ENCODE measurements at places on chromosomes 12 and 14.
A peak's percentile ranks its signal among the peaks of the same experiment; 100 is the strongest.

DNA sequence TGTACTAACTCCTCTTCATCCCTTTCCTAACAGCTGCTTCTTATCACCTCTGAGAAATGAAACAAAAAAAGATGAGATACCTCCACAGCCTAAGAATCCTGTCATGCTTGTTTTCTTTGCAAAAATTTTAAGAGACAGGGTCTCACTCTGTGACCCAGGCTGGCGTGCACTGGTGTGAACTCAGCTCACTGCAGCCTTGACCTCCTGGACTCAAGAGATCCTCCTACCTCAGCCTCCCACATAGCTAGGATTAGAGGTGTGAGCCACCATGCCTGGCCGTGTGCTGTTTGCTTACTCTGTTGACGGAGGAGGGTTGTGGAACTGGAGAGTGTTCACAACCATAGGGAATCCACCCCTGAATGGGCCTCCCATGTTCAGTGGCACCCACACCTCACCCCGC lies 16.2 kb downstream of the CSRNP2 start:
- no peak for DNase-seq

- DNase-seq: no peak
Measured at GRCh38 chr12:33476058-33476457, 36.4 kb upstream of the SYT10 start.

GRCh38 chr12:56221757-56222530 lies at the start of gene RNF41:
Gene RNF41, minus strand, starts transcription at chr12:56221922. Its CDS starts 7,875 bp downstream, at chr12:56214047.
- DNase-seq: peak; percentile 89

DNA sequence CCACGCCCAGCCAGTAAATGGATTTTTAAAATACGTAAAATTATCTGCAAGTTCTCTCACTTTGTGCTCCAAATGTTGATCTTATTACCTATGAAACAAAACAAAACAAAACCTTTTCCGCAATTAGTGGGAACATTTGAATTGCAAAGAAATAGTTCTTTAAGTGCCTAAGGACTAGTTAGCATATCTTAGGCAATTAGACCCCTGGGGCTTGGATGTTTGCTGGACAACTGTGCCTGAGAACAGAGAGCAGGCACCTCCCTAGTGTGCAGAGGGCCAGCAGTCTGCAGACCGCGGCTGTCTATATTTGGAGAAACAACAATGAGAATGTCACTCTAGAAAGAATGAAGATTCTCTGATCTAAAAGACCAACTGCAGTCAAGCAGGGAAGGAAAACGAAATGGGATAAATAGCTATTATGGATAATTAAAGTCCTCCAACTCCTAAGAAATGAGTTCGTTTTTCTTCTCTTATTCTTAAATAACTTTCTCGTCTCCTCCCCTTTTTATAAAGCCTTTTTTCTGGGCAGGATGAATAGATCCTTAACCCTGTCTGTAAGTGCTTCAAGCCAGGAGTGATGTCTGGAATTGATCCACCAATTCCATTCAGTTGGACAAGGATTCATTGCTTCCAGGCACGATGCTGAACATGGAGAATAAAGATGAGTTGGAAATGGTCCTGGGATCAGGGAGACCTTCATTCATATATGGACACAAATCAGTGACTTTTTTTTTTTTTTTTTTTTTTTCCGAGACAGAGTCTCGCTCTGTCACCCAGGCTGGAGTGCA lies 16.2 kb downstream of the SLC17A8 start:
- no peak for DNase-seq

GRCh38 chr12:128339126-128339520 lies 72.2 kb downstream of the TMEM132C start:
- DNase-seq: no peak

GRCh38 chr12:3171195-3171591 lies 94.0 kb downstream of the TSPAN9 start:
- DNase-seq: no peak

- no peak for DNase-seq
Measured at GRCh38 chr12:132507161-132507538, 17.2 kb downstream of the FBRSL1 start.

GRCh38 chr14:71579331-71579730 lies 352.9 kb upstream of the RGS6 start:
- DNase-seq: no peak

- no peak for DNase-seq
Measured at GRCh38 chr14:95067526-95067925, 89.8 kb downstream of the DICER1 start.

GRCh38 chr12:52316290-52316689 lies 4.9 kb downstream of the KRT83 start:
- DNase-seq: no peak

DNA sequence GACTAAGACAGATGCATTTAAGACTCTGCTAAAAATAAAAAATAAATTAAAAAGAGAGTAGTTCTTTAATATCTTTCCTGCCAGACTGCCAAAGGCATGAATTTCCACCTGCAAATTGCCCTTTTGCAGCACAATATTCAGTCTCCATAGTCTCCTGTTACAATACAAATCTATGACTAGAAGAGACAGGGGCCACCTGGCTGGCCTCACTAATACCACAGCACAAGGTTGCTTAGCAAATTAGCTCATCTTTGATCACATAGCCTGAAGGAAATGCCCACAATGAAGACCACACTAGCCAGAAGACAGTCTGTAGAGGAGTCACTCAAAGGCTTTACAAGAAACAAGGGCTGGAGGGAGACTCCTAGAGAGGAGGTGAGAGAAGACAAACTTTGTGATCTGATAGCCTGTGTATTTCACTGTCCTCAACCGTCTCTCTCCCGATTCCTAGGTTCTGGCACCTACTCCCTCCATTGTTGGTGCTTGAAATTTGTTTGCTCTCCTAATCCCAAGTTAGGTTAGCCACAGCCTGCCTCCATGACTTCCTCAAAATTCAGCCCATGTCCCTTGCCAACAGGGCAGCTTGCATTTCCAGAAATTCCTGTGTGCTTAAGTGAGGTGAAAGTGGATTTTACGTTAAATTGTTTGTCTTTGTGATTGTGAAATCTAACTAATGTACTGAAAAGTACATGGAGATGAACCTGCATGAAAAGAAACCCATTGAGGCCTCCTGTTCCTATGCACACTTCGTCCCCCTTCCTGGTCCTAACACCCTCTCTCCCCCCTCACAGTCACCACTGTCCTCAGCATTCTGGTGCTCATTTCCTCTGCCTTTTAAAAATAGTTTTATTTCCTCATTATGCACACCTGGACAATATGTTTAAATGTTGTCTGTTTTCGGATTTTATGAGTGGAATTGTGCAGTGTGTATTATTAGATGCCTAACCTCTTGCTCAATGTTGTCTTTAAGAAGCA lies 88.7 kb upstream of the PLXNC1 start:
- no peak for DNase-seq

- no peak for DNase-seq
Measured at GRCh38 chr12:68939505-68939904, 6.5 kb upstream of the CPM start.

DNA sequence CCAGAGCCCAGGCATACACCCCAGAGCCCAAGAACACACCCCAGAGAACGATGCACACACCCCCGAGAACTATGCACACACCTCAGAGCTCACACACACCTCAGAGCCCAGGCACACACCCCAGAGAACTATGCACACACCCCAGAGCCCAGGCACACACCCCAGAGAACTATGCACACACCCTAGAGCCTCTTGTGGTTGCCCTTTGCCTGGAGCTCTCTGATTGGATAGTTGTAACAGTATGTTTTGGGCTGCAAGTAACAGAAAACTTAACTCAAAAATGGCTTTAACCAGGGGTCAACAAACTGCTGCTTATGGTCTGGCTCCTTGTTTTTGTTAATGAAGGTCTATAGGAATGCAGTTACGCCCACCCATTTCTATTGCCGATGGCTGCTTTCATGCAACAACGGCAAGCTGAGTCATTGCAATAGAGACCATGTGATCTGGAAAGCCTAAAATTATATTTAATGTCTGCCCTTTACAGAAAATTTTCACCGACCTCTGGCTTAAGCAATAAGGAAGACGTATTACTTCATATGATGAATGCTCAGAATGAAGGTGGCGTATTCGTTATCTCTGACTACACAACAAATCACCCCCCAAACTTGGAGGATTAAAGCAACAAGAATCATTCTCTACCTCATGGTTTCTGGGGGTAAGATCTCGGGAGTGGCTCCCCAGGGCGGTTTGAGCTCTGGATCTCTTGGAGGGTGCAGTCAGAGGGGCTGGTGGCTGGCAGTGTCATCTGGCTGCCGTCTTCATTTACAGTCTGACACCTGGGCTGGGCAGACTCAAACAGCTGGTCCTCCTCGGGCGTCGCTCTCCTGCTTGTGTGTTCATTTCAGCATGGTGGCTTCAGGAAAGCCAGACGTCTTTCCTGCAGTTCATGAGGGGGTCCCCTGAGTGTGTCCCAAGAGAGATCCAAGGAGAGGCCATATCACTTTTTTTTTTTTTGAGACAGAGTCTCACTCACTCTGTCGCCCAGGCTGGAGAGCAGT lies 66.3 kb upstream of the NCOR2 start:
- no peak for DNase-seq

DNA sequence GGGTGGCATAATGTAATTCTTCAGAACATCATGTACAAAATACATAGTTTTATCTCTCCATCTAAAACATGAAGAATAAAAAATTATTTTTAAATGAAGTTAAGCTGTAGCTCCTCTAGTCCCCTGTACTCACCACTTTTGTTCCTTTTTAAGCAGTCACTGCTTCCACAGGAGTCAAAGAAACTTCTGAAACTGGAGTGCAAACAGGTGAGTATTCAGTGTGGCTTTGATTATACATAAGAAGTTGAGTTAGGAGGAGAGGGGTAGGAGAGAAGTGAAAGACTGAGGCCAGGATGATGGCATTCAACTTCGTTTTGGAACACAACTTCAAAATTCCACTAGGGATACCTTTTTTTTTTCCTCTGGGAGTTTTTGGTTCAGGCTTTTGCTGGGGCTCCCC lies 131.4 kb upstream of the CNTN1 start:
- DNase-seq: no peak

DNA sequence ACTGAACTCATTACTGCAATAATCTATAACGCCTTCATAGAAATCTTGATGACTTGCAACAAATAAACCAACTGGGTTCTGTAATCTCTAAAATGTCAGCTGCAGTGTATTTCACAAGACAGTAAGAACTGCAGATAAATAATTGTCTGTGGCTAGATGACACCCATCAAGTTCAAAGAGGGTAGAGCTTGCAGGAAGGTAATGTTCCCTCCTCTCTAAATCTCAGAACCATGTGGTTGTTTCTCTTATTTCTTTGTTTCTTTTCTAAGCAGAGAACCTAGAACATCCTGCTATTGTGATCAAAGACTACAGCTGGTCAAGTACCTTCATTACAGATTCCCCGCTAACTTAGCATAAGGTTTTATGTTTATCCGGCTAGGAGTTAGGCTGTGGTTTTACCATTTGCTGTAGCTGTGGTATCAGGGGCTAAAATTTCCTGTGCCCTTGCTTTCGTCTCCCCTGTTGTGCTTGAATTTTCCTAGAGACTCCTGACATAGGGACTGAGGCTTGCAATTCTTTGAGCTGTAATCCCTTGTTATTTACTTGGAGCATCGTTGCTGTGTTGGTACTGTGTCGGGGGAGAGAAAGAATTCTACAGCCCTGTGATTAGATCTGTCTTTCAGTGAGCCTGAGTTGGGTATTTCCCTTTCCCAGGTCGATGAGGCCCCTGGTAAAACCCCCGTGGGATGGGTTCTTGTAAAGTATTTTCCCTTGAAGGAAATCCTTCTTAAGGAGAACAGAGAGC lies 253.1 kb upstream of the BTG1 start:
- DNase-seq: no peak

- DNase-seq: no peak
Measured at GRCh38 chr12:11510671-11511070, 115.3 kb upstream of the PRB2 start.

DNA sequence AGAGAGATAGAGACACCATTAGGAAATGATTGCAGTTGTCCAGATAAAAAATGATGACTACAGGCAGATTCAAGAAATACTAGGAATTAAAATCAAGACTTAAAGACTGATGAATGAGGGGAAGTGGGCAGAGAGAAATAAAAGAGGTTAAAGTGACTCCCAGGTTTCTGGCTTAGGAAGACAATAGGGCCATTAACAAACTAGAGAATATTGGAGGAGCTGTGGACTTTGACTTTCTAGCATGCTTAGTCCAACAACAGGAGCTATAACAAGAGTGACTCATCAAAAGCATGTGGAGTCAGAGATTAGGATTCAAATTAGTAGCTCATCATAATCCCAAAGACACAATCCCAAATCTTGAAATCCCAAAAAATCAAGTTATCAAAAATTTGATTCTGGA lies 101.5 kb downstream of the BMP4 start:
- no peak for DNase-seq

GRCh38 chr12:89907659-89908058 lies 199.0 kb upstream of the ATP2B1 start:
- DNase-seq: no peak

DNA sequence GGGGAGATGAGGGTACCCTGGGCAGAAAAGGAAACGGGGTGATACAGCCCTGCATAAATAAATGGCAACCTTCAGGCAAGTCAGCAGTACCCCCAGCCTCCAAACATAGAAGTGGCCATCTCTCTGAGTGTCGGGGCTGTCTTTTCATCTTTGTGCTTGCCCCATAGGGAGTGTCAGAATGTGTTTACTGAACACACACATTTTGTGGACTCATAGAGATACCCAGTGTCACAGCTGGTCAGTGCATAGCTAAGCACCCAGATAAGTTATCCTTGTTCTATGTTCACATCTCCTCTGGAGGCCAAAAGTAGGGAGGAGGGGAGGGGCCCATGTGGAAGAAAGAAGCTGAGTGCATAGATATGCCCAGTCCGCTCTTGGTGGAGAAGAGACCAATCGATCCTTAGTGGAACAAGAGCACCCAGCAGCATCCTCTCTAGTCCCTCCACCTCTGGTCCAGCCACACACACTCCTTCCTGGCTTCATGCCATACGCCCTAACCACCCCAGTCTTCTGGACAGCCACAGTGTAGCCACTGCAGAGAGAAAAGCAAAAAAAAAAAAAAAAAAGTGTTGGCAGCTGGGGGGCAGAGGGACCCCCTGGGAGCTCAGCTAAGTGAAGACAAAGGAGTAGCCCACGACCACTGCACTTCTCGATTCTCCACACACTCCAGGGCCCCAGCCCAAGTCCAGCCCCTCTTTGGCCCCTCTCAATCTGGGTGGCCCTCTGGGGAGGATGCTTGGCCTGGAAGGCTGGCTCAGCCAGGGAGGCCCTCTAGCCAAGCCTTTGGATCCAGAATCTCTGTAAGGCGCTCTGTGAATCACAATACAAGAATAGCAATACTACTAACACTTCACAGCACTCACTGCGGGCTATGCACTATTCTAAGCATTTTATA lies 2.6 kb downstream of the ITGA7 start:
- no peak for DNase-seq

DNA sequence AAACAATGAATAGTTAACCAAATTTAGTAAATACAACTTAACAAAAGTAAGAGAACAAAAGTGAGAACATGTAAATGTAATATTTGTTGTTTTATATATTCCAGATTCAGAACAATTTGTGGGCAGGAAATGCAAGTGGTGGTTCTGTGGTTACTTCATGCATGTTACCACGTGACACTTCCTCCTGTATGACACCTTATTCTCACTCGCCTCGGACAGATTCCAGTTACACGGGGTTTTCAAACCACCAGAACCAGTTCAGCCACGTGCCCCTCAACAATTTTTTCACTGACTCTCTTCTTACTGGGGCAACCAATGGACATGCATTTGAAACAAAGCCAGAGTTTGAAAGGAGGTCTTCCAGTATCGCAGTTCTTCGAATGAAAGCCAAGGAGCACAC lies 21.0 kb downstream of the ALX1 start:
- DNase-seq: no peak

GRCh38 chr12:27841392-27841882 lies 61.4 kb upstream of the MANSC4 start:
- no peak for DNase-seq

All from activated T-cell treated with anti-CD3 and anti-CD28 coated beads, Interleukin-2, amount 50 U/mL, for 4 hours (primary cell).